ENCODE measurements at places on chromosomes 5 and 9.
A peak's percentile ranks its signal among the peaks of the same experiment; 100 is the strongest.

DNA sequence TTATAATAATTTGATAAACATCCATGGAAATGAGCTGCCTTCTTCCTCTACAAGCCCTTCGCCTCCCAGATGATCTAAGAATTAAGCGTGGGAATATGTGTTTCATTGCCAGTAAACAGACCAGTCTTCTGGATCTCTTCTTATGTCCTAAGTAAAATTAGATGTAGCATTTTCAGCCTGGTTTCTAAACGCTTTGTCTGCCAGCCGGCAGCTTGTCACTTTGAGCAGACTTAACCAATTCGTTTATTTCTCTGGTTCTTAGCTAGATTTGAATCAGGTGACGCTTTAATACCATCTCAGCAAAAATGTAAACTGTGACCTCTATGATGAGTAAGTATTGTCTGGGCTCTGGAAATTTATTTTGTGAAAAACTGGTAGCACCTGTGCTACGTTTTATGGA lies 380.6 kb upstream of the NUDT12 start:
- DNase-seq, result no peak

GRCh38 chr9:110027671-110028081 lies 180.3 kb downstream of the C9orf152 start:
- no peak for DNase-seq

GRCh38 chr5:151151793-151152192 lies 5.8 kb downstream of the ANXA6 start:
- no peak for DNase-seq

DNA sequence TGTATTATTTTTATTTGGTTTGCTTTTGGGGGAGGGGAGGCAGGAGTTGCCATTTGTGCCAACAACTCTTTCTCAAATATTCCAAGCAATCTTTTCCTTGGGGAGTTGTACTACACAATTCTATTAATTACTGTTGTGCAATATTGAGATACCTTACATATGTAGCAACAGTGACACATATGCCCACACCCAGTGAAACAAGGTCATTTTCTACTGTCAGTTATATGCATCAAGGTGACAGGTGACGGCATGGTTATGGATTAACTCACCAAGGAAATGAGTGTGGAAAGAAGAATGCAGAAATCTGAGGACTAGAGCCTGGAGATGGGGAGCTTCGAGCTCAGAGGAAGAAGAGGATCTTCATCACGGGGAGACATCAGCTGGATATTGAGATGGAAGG lies 17.9 kb upstream of the MSMP start:
- no peak for DNase-seq

GRCh38 chr9:19028835-19029451 lies 4.1 kb downstream of the SAXO1 start:
- DNase-seq, result peak; percentile 64

GRCh38 chr5:62779010-62779422 lies 200.4 kb downstream of the LRRC70 start:
- DNase-seq, result no peak

- no peak for DNase-seq
These were observed 32.5 kb upstream of the ALDOB start for GRCh38 chr9:101468116-101468515.

DNA sequence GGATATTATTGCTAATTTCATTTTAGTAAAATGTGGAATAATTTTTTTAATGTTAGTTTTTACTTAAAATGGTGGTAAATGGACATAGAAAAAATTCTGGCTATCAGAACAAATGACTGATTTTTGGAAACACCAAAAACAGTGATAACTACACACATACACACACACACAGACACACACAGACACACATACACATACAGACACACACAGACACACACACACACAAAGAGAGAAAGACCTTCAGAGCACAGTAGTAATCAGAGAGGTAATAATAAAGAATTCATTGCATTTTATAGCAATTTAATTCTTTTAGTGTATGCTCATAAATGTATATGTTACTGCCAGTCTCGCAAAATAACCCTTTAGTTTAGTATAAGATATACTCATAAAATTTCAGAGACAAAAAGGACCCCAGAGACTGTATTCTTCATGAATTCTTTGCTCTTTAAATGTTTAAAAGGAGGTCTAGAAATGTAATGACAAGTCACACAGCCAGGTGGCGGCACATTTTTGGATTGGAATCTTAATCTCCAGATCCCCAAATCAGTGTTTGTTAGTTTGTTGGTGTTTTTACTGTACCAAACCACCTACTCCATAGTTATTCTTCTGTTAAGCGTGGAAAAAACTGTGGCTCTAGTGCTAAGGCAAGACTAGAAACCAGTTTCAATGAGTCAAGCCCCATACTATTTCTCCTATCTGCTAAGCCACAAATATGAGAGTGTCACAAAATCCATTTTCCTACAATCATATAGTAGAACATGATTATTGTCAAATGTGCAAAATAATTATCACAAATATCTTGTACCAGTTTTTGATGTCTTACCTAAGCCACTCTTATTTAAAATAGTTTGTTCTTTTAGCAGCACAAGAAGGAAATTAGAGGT lies 109.9 kb downstream of the EDIL3 start:
- DNase-seq, result peak; percentile 54

GRCh38 chr9:137744632-137745183 lies 125.9 kb downstream of the EHMT1 start:
- DNase-seq, result no peak

DNA sequence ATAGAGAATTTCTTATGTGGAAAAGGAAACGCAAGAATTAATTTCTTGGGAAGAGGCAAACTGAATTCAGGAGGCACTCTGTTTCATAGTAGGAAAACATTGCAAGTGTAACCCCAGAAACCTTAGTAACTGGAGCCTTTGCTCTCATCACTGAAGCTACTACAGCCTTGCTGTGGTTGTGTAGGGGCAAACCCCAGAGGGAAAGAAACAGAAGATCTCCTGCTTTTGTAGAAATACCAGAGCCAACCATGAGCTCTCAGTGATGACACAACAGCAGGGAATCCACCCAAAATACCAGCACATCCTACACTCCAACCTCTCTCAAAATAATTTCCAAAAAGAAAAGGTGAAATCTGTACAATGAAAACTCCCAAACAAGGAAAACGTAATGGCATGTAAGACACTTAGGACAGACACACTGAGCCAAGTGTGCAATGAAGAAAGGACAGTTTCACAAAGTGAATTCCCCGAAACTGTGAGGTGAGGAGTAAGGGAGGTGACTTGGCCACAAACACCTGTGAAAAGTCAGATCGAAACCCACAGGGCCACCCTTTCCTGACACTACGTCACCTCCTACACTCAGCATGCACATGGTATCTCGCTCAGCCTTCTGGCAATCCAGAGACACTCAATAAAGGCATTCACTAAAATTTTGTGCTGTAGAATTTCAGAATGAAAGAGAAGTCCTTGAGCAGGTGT lies 8.5 kb upstream of the ACSL6 start:
- no peak for DNase-seq

DNA sequence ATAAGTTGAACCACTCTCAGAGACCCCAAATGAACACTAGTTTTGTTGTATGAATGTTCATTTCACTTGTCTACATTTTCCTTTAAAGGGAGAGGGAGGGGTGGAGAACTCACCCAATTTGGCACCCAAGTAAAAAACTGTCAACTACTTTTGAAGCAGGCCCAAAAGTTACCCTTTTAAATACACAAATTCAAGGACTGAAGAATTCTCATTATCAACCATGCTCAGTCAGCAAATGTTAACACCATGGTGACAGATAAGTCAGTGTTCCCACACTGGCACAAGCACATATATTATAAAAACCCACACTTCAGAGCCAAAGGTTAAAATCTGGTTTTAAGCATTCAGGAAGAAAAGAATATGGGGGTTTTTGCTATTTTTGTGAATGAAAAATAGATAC lies 31.6 kb downstream of the CSNK1A1 start:
- no peak for DNase-seq

- DNase-seq, result no peak
These were observed 259.0 kb downstream of the GADD45G start for GRCh38 chr9:89863837-89864236.

- DNase-seq, result no peak
These were observed 84.2 kb downstream of the FNBP1 start for GRCh38 chr9:129958796-129959195.
